ENCODE measurements at places on chromosomes 6 and 20. TPM values are rescaled to one million over a fixed set of nuclear protein-coding genes. Genes with fewer than 3 reads are reported as not detected.

HLA-DRA gene
- 1.6 TPM for total RNA-seq

ADGRF5 gene
- not detected for total RNA-seq

RGS17 gene
- total RNA-seq: not detected

GPX5 gene
- not detected for total RNA-seq

RAE1 gene
- 45.6 TPM for total RNA-seq

EPB41L1 gene
- 1.1 TPM for total RNA-seq

AAR2 gene
- total RNA-seq: 17.3 TPM
